Mesenteric fat pad (tissue), 1 donor: ENCODE measurements at places on chromosomes 16 and 17.

GRCh38 chr16:72925631-72925979, 122.3 kb downstream of the ZFHX3 start:
- no peak for DNase-seq

DNA sequence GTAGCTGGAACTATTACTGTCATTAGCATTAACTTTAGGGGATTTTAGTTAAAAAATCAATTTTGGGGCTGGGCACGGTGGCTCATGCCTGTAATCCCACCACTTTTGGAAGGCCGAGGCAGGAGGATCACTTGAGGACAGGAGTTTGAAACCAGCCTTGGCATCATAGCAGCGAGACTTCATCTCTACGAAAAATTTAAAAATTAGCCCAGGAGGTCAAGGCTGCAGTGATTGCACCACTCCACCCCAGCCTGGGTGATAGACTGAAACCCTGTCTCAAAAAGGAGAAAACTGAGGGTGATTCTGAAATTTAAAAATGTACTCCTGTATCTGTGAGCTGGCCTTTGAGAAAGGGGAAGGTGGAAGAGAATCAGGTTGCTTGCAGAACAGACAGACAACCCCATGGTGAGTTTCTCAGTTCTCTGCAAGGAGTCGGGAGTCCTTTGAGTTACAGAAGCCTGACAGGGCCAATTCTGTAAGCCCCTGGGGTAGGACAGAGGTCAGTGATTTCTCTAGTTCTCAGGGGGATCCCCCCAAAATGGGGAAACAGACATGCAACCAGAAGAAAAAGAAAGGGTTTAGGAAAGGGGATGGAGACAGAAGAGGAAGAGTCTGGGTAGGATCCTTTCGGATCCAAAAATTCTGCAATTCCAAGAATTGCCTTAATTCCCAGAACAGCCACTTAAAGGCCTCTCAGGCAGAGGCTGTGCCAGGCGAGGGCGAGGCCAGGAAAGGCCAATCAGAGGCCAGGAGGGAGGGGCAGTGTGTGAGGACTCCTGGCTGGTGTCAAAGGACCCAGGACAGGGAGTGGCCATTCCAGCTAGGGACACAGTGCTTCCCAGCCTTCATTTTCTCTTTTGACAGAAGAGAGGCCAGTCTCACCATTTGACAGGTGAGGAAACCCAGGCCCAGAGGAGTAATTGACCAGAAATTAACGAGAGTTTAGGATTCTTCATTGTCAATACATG, 6.7 kb downstream of the NUPR1 start:
- DNase-seq: no peak

GRCh38 chr17:50297407-50297865, 23.2 kb downstream of the TMEM92 start:
- peak; percentile 94 for DNase-seq

DNA sequence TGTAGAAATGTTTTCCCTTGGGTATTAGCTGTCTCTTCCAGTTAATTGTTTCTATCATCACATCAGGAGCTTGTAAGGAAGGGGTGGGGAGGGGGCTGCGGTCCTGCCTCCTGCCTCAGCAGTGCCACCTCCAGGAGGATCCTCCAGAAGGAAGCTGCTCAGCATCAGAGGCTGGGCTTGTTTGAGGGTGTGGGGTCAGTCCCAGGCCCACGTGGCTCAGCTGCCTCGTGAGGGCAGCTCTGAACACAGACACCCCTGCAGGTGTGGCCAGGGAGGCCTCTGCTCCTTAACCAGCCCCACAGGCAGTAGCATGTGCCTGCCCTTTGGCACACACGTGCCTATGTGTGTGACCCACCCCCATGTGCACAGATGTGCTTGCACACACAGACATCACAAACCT, 46.3 kb downstream of the MRM1 start:
- DNase-seq: no peak

DNA sequence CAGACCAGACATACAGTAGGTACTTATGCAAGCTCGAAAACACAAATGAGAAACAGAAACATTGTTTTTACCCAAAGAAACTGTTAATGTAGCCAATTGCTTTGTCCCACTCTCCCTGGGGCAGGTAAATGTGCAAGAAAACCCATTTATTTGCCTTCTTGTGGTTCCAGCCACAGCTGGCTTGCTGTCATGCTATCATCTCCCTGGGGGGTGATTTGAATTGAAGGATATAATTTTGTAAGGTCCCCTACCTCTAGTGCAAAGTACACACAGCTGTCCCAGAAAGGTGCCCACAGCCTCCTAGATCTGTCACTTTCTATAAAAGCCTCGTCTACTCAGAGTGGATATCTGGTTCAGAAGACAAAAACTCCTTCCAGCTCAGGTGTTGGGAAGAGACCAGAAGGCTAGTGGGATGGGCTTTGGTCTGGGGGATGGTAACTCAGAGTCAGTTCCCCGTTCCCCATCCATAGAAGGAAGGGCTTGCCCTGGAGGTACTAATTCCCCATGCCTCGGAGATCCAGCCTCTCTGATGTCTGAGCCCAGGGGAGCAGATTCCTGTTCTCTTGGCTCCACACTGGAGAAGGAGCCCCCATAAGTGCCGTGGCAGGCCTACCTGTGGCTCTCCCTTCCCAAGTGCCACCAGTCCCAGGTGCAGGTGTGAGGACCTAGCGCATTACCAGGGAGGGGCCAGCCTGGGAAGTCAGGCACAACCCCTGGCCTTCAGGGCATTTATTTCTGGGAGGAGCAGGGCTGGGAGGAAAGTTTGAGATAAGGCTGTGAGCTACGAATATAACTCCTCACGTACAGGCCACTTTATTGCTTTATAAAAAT, 2.4 kb upstream of the PRR15L start:
- no peak for DNase-seq
